Dermis microvascular lymphatic vessel endothelial cell (primary cell): ENCODE measurements at places on chromosomes 5 and 9. TPM values are rescaled to one million over a fixed set of nuclear protein-coding genes. Genes with fewer than 3 reads are reported as not detected.

PGM5 gene
- 48.9 and 219 TPM in 2 replicates for total RNA-seq

WNT8A gene
- total RNA-seq, result not detected in 2 replicates

DNA sequence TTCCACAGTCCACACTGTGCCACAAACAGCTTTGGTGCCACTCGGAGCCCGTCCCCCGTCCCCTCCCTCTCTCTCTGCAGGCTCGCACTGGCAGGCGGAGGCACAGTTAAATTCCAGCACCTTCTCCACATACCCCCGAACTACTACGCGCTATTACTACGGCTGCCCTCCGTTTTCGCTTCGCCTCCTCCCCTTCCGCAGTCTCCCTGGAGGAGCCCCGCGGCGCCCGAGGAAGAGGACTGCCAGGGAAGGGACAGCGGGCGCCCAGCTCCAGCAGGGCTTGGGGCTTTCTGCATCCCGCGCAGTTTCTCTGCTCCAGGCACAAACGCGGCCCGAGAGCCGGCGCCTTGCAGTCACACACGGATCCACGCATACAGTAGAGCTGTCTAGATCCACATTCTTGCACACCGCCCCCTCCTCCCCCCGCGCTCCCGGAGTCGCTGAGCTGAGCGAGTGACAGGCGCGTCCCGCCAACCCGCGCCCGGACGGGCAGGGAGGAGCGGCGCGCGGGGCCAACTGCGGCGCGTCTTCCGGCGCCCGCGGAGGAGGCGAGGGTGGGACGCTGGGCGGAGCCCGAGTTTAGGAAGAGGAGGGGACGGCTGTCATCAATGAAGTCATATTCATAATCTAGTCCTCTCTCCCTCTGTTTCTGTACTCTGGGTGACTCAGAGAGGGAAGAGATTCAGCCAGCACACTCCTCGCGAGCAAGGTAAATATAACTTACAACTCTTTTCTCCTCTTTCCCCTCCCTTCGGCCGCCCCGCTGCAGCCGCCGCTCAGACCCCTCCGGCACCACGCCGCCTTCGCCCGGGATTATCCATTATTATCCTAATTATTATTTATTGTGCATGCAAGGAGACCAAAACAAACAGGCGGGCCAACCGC, at the start of gene SMARCA2:
TSS of gene SMARCA2 (plus strand) at position 652 of the 885 bp plus-strand sequence. CDS start 13,676 bp downstream, outside the sequence.
- peak; percentile 98 for DNase-seq

GABRA6 gene
- total RNA-seq, result not detected in 2 replicates

DNA sequence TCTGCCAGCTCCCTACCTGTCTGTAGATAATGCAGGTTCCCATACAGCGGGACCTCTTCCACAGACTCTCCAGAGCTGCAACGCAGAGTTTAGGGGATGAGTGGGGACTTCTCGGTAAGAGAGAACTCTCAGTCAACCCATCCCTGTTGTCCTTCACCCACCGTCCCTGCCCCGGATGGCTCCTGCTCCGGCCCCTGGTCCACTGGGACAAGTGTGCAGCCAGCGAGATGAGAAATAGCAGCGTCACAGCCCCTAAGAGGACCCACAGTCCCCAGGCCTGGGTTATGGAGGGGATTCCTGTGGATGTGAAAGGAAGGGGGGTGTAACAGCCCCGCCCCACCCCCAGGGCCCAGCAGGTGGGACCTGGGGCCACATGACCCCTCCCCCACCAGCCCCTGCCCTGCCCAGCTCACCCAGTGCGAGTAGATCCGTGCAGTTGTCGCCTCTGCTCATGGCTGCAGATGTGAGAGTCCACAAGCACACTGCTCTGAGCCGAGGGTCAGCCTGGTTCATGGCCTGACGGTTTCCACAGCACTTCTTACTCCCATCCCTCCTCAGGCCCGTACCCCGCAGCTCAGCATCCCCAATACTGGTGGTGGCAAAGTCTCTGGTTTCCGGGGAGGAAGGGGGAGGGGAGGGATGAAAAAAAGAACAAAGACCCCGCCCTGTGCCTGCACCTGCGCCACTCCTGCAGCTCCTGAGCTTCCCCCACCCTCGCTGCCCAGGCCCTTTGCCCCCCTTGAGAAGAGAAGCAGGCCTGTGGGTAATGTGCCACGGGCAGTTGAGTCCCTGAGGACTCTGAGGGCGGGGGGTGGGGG, at the start of gene SIT1:
TSS of gene SIT1 (minus strand) at position 591 of the 818 bp plus-strand sequence. CDS start at position 513, 78 bp downstream.
- DNase-seq, result no peak
